ENCODE measurements at places on chromosomes 3 and 15.

- DNase-seq = peak; percentile 78
Observed at GRCh38 chr3:34683851-34684250, 885.4 kb downstream of the PDCD6IP start.

DNA sequence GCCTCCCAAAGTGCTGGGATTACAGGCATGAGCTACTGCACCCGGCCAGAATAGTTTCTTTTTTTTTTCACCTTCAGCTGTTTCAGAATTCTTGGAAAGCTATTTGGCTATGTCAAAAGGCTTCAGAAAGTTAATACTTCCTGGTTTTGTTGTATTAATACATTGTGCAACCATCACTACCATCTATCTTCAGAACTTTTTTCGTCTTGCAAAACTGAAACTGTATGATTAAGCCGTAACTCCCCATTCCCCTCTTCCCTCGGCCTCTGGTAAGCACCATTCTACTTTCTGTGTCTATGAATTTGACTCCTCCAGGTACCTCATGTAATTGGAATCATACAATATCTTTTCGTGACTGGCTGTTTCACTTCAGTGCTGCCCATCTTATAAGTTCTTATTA is 5.2 kb upstream of the NOX5 start:
- DNase-seq = no peak

- no peak for DNase-seq
Observed at GRCh38 chr3:57743496-57743895, 12.6 kb upstream of the SLMAP start.

- DNase-seq = no peak
Observed at GRCh38 chr15:74978503-74978902, 16.9 kb upstream of the SCAMP5 start.

All from OCI-M1 (cell line).